NCI-H1105 (cell line): ENCODE measurements at places on chromosomes 4 and X.

DNA sequence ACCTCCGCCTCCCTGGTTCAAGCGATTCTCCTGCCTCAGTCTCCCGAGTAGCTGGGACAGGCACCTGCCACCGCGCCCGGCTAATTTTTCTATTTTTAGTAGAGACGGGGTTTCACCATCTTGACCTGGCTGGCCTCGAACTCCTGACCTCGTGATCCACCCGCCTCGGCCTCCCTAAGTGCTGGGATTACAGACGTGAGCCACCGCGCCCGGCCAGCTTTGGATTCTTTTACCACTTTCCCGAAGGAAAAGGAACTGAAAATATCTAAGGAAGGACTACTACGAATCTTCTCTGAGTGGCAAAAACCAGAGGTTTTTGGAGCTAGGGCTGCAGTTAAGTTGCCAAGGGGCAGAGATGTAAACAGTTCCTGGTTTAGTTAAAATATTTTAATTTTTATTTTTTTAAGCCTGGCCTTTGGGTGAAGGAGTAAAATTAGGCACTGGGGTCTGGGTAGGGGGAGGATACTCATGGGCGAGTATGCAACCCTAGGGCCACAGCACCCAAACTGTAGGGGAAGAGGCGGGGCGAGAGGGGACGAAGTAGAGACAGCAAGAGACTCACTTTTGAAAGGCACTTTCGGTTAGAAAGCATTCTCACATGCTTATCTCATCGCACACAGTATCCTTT, 525 bp upstream of the CISD2 start:
- no peak for DNase-seq

DNA sequence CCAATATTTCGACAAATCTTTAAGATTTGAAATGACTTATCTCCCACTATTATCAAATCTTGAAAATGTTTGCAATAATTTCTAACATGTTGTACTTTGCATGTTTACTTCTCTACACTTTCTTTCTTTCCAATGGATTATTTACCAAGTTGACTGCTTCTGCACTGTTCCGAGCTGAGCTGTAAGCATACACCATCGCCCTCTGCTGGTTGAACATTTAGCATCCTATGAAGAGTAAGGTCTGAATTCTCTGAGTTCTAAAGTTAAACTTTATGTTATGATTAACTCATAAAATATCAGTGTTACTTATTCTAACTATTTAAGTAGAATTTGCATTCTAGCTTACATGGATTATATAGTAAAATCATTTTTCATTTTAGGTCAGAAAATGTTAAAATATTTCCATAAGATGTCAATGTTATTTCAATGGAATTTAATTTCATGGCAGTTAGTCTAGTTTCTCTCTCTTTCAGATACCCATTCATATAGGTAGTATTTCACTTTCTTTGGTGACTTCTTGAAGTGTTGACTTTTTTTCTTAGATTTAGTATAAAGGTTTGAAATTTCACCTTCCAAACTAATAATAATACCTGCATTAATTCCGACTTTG, 137.4 kb downstream of the DKK2 start:
- peak; percentile 23 for DNase-seq

- DNase-seq: no peak
These were observed 162.7 kb upstream of the MBNL3 start for GRCh38 chrX:132651421-132652086.

GRCh38 chrX:37912777-37913176, 65.4 kb upstream of the DYNLT3 start:
- DNase-seq: no peak

GRCh38 chr4:37160653-37161052, 83.9 kb upstream of the NWD2 start:
- DNase-seq: no peak

DNA sequence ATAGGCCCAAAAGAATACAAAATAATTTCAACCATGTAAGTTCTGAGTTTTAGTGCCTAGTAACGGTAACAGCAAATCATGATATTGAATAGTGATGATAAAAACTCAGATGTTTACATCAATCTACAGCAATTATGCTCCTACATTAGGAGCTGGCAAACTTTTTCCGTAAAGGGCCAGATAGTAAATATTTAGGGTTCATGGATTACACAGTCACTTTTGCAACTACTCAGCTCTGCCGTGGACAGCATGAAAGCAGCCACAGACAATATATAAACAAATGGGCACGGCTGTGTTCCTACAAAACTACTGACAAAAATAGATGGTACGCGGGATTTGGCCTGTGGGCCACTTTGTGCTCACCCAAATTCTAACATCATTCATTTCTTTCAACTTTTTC, 167.8 kb upstream of the NAP1L5 start:
- no peak for DNase-seq

- DNase-seq: no peak
These were observed 67.5 kb upstream of the MND1 start for GRCh38 chr4:153276971-153277370.

DNA sequence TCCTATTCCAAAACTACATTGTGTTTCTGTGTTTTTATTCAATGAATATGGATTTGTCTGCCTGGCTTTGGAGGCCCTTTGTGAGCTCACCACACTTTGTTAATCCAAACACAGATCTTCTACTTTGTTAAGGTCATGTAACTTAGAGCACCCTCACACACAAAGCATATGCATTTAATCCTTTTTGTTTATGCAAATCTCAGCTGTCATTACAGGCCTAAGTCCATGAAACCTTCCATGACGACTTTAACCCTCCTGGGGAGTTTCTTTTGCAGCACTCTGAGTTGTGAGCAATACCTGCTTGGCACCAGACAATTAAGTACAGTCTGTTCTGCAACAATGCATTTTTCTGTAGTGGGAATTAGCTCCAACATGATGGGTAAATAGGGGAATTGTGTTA, 14.9 kb downstream of the CCSER1 start:
- no peak for DNase-seq

DNA sequence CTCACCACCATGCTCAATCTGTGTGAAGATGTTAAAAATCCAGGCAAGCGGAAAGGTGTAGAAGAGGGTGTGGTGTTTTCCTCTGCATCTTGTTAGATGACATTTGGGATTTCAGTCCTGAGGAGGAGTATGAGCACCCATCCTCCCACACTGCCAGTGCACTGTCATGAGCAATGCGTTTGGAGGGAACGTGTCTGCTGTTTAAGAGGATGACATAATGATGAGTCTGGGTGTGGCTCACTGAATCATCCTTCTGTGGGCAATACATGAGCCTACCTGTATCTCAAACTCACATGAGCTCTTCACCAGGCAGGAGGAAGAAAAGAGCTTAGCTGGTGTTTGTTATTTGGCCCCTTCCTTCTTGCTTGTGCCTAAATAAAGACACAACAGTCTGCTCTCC, 67.9 kb upstream of the ARX start:
- DNase-seq: no peak

GRCh38 chrX:53284684-53285447, 3.5 kb upstream of the IQSEC2 start:
- DNase-seq: peak; percentile 10

DNA sequence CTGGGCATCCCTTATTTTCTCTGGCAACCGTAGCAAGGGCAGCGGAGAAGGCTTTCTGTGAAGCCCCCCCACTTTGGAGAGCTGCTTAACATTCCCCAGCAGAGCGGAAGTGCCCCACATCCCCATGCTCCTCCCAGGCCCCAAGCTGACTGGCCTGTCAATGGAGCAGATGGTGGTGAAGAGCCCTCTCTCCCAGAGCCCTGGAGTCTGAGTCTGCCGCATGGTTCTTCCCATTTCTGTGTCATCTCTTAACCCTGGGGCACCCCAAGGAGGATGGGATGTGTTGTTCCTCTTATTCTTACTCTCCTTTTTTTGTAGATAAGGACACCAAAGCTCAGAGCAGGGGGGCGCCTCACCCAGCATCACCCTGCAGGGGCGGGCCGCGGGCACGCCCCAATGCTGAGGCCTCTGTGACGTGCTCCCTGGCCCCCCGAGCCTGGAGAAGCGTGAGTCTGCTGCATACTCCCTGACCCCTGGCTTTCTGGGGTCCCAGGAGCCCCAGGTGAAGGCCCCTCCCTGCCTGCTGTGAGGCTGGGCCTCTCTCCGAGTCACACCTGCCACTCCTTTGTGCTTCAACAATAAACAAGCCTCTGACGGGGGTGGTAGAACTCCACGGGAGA, 35.9 kb downstream of the ADRA2C start:
- DNase-seq: no peak

DNA sequence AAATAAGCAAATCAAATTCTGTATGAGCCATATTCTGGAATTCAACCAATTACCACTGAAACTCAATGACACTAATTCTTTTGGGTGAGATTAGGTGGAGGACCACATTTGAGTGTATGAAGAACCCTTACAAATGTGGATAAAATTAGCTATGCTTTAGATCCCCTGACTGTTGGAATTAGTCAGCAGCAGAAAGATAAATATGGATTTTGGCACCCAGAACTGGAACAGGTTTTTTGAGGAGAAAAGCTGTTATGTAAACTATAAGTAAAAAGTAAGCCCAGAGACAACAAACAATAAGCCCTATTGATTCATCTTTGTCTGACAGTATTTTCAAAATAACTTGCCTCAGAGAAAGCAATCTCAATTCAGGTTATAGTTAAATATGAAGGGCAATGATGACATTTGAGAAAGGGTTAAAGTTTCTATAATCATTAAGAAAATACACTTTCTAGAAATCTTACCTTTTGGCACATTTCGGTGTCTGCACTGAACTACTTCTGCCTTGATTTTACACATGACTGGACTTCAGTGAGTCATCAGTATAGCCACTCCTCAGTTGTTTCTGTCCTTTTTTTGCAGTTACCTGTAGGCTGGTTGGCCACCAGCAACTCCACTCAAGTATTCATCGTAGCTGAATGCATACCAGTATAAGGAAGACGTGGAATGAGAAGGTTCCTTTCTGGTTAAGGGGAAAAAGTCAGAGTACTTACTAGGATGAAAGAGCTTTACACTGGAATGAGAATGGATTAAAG, 80.0 kb downstream of the KCTD8 start:
- DNase-seq: no peak

DNA sequence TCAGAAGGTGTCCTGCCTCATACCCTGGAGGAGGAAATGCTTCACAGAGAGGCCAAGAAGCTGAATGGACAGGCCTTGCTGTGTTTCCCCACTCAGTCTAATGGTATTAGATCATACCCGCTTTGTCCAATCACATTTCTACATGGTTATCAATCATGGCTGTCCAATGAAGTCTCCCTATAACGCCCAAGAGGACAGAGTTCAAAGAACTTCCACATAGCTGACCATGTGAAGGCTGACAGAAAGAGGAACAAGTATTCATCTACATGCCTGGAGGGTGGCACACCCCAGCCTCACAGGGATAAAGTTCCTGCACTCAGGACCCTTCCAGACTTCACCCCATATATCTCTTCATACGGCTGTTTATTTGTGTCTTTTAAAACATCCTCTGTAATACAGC, 123.4 kb downstream of the MANBA start:
- no peak for DNase-seq

DNA sequence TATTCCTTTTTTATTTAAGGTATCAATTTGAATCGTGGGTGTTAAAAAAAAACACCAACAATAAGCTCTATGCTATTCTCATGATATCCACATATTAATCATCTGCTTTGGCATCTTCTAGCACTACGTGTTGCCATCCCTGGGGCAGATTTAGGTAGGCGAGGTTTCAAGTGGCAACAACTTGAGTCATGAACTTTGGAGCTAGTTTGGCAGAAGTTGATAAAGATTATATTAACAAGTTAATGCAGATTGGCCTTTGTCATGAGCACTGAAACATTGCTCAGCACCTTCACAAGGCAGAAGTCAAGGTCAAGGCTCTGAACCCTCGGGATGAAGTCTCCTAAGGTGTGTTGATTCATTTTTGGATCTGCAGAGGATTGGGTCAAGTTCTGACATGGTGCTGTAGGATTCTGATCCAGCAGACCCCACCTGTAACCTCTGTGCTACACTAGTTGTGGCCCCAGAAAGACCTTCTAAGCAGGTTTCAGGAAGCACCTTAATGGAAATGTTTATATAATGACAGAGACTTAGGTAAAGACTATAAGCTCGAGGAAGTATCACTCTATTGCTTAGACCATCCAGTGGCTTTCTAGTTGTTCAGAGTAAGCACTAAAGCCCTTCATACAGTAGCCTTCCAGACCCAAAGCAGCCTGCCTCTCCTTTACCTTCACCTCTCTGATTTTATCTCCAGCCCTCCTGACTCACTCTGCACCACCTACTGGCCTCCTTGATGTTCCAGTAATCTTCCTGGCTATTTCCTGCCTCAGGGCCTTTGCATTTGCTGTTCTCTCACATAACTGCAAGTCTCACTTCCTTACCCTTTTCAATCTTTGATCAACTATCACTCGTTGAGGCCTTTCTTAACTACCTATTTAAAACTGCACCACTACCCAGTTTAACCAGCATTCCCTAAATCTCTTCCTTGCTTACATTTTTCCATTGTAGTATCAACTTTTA, 117.0 kb upstream of the SLC4A4 start:
- no peak for DNase-seq

- no peak for DNase-seq
These were observed 50.1 kb upstream of the ACSL4 start for GRCh38 chrX:109782994-109783700.

GRCh38 chrX:2828959-2829411, 255 bp downstream of the GYG2 start:
- no peak for DNase-seq

GRCh38 chr4:2662598-2662997, 93.5 kb downstream of the TNIP2 start:
- DNase-seq: no peak
